Forelimb muscle (tissue), 1 donor: ENCODE measurements at places on chromosomes 4 and X.

DNA sequence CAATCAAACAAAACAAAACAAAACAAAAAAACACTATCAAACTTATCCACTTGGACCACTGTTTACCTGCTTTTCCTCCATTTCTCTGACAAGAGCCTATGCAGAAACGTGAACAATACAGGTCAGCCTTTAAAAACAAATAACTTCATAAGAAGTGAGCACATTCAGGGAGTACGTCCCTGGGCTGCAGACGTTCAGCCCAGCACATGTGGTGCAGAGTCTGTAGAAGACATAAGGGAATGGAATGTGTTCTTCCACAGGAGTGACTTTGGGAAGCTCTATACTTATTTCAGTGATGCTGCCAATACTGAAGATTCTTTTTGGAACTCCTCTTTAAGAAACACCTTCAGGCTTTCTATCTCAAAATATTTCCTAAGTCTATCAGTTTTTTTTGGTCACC, 120.6 kb downstream of the SPRY1 start:
- DNase-seq, result no peak

DNA sequence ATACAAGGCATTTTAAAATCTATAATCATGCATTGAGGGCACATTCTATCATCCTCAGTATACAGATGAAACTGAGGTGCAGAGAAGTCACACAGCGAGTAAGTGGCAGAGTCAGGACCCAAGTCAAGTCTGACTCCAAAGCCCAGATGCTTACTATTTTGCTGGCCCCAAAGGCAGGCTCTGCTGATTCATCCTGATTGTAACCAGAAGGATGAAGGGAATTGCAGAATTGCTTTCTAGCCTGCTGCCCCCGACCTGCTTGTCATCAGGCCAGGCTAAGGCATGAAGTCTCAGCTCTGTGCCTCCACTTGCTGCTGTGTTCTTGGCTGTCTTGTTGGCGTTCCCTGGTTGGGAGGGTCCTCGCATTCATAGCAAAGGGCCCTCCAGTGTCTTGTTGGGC, 62.7 kb downstream of the SLC9A6 start:
- no peak for DNase-seq

DNA sequence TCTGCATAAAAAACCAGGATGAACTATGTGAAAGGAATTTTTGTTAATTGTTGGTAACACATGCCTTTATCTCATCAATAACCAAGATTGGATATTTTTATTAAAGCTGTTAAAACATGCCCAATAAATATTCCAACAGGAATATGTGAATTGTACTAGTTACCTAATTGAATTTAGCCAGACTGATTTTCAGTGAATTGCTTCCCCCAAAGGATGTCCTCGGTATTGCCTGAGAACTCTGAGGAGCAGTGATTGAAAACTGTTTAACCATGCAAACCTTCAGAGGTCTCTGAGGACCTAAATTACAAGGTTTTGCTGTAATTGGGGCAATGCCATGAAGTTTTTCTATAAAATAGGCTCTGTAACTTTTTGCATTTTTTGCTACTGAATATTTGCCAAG, 66.6 kb downstream of the BLTP1 start:
- DNase-seq, result no peak

DNA sequence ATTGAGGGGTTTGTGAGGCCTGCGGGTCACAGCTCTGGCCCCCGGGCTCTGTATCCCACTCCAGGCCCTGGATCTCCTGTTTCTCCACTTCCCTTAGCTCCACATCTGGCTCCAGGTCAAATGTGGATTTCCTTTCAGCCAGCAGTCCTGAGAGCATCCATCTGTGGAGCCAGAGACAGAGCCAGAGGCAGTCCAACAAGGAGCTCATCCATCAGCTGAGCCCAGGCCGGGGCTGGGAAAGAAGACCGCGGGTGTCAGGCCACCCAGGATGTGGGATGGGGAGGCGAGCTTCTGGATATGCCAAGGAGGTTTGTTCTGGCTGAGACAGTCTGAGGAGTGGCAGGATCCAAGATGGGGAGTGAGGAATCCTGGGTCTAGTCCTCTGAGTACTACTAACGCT, 91.7 kb downstream of the EFNB1 start:
- peak; percentile 72 for DNase-seq

GRCh38 chrX:69131886-69132285, 33.4 kb downstream of the PJA1 start:
- DNase-seq, result no peak

GRCh38 chr4:101415962-101416361, 68.6 kb upstream of the PPP3CA start:
- DNase-seq, result no peak
